ENCODE measurements at places on chromosomes 1 and 21. TPM values are rescaled to one million over a fixed set of nuclear protein-coding genes. Genes with fewer than 3 reads are reported as not detected.

GBP7 gene
- total RNA-seq, result not detected

BATF3 gene
- 22.7 TPM for total RNA-seq

IVL gene
- total RNA-seq, result not detected

BEND5 gene
- total RNA-seq, result not detected

NUP210L gene
- not detected for total RNA-seq

CD84 gene
- total RNA-seq, result not detected

NID1 gene
- total RNA-seq, result 9.8 TPM

TEX38 gene
- total RNA-seq, result not detected

MSH4 gene
- not detected for total RNA-seq

FCRL4 gene
- total RNA-seq, result not detected

SAMSN1 gene
- total RNA-seq, result 0.16 TPM

ANKRD65 gene
- 0.14 TPM for total RNA-seq

All from A549 treated with Hydrocortisone at 1 μM for 4 hours (cell line).